ENCODE measurements at places on chromosomes 5 and 9.

GRCh38 chr5:620152-620551, 8.0 kb downstream of the CEP72 start:
- no peak for DNase-seq

DNA sequence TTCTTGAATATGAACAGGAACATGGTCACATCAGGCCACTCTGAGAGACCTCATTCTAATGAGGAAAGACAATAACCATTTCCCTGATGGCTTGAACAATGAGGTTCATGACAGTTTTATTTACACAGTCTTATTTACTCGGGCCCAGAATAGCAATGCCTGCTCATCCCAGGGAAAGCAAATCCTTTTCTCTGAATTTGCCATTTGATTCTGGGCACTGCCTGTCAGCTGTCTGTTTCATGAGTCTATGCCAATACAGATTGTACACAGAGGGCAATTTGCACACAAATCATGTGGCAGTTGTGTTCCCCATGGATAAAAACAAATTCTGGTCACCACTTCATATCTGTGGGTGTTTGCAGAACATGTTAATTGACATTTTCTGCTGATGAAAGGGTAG, 492.5 kb downstream of the ACTL7B start:
- no peak for DNase-seq

GRCh38 chr9:69054989-69055388, 19.4 kb downstream of the FXN start:
- DNase-seq = no peak

DNA sequence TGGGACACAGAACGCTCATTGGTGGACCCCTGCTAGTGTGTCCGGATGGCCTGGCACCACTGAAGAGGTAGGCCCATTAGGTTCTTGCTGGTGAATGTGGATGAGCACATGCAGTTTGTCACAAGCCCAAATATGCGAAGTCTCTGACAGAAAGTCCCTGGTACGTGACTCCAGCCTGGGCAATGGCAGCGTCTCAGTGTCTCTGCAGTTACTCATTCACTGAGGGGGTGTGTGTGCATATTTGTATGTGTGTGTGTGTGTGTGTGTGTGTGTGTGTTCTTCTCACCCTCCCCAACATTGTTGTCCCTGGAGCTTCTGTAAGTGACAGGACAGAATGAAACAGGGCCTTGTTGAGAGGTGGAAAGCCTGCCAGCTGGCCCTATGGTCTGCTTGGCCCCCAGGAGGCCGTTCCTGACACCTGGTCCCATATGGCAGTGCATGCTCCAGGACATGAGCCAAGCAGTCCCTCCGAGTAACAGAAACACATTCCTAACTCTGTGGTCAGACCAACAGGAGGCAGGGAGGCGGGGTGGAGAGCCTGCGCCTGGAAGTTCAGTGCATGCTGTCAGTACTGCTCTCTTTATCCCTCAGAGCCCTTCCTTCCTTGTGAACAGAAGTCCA, 169.9 kb downstream of the SLC28A3 start:
- peak; percentile 96 for DNase-seq

DNA sequence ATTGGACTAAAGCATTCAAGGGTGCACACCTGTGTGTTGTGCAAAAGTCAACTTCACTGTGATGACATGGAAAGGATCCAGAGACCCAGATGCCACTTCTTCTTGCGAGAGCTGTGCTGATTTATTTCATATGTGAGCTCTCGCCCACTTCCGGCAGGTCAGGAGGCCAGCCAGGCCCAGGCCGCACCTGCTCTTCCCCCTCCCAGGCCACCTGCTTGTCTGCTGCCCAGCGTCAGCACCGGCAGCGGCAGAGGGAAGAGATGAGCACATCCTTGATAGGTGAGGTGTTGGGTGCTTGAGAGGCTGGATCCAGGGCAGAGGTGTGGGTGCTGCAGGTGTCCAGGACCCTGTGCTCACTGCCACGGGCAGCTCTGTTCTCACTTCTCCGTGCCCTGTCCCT, 242.9 kb downstream of the FANCC start:
- DNase-seq = no peak

GRCh38 chr5:128436749-128437188, 101.3 kb downstream of the FBN2 start:
- peak; percentile 96 for DNase-seq

- no peak for DNase-seq
Measured at GRCh38 chr5:86175224-86175623, 442.5 kb upstream of the COX7C start.

- no peak for DNase-seq
Measured at GRCh38 chr9:6708732-6709131, 49.0 kb upstream of the KDM4C start.

DNA sequence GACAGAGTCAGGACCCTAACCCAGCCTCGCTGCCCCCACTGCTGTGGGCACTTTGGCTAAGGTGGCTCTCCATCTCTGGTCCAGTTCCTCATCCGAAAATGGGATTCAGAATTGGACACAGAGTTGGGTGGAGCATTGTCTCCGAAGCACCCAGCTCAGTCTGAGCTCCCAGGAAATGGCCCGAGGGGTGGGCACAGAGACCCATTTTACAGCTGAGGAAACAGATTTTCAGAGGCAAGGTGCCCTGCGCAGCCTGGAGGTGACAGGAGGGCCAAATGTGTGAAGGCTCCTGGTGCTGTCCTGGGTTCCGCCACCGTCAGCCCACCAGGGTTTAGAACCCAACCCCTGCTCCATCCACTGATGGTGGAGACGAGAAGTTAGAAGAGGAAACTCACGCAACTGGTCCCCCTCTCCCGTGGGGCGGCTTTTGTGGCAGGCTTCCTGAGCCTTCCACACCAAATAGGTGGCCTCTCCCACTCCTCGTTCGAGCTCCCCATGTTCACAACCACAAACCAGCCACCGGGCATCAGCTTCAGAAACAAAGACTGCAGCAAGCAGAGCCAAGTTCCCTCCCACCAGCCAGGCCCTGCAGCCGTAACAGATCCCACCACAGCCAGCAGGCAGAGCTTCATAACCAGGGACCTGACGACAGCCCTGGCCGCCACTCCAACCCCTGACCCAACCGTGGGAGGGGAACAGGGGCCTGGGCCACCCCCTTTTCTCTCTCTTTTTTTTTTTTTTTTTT, 90.9 kb upstream of the LMX1B start:
- DNase-seq = no peak

DNA sequence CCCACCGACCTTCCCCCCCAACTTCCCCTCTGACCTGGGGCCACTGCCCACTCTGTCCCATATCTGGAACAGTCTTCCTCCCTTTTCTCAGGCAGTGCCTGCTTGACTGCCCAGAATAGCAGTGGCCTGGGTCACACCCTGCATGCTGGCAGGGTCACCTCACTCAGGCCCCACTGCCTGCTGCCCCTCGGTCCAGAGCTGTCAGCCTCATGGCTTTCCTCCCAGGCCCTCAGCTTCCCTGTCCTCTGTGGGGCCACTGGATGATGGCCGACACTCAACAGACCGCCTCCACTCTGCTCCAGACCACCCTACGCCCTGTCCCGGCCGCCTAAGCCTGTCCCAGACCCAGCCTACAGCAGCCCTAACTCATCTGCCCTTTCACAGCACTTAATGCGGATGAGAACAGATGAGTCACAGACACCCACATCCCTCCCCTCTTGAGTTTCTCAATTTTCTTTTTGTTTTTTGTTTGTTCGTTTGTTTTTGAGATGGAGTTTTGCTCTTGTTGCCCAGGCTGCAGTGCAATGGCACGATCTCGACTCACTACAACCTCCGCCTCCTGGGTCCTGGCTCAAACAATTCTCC, 5.9 kb downstream of the PNPLA7 start:
- peak; percentile 39 for DNase-seq

DNA sequence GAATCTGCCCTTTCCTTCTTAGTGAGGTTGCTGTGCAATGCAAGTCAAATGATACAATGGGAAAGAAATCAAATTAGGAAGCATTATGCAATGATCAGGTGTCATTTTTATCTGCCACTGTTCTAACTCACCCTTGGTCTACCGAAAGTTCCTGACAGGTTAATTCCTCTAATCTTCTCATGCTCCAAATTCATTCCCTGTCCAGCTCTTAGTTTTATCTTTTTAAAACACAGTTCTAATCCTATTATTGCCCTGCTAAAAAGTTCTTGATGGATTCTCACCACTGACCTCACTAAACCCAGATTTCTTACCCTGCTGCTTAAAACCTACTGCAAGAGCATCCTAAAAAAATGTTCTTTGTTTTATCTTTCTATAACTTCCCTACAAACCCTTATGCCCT, 1000.9 kb downstream of the CDH18 start:
- DNase-seq = no peak

DNA sequence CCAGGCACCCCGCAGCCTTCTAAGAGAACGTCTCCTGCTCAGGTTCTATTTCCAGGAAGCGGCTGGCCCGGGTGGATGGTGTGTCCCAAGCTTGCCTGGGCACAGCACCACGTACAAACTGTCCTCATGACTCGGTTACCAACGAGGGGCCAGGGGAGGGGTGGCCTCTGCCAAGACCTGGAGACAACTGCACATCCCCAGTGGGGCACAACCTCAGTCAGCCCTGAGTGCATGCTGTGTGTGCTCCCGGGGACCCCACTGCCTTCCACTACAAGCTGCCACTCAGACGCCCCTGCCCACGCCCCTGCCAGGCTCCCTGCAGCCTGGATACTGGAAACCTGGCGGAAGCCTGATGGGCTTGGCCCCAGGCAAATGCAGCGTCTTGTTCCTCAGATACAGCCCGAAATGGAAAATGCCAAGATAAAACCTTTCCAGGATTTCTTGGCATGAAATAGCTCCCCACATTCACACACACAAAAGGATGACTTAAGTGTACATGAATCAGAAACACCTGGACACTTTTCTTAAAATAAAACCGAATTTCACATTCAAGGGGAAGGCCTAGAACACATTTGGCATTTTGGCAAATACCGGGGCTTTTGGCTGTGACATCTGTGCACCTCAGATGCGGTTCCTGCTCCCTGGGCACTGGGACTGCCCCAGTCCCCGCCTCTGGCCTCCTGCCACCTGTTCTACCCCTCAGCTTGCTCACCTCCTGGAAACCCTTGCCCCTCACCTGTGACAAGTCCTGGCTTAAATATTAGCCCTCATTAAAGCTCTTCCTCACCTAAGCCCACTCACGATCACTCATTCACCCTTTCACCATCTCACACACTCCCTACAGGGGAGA, 62.5 kb downstream of the COL23A1 start:
- no peak for DNase-seq

- peak; percentile 58 for DNase-seq
Measured at GRCh38 chr5:69213513-69214215, 21.0 kb upstream of the CDK7 start.

DNA sequence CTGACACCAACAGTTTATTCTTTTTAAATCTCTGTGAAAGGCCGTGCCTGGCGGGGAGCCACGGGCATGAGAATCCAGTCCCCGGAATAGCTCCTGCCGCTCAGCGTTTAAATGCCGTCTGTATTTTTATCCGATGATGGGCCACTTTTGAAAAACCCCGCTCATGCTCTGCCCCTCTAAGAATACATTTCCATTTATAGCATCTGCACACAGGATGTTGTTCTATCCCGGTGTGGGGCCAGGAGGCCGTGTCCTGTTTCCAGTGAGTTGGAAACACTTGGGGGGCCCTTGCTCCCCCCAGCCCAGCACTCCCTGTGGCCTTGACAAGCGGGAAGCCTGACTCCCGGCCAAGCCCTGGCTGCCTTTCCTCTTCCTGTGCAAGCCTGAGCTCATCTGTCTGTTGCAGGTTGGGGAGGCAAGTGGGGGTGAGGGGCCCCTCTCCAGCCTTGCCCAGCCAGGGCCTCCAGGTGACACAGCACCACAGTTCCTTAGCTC, 39.0 kb downstream of the ERGIC1 start:
- peak; percentile 68 for DNase-seq

DNA sequence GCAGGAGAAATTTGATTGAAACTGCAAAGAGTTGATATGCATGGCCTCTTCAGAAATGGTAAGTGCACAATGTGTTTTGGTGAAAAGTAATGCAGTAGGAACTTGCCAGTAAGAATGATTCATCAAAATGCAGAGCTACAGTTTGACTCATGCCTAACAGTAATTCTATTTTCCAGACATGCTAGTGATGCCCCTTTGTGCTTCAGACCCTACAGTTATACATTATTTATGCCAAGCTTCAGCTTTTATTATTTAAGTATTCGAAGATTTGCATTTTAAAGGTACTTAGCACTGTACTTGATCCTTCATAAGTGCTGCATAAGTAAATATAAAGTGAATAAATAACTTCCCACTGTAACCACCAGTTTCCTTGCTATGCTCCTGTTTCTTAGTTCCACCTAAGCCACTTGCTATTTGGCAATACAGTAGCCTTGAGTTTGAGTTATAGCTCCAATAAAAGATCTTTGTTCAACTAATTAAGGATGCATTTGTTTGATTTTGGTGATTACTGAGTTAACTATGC, 3.6 kb upstream of the SPATA31E1 start:
- DNase-seq = peak; percentile 37

GRCh38 chr5:152181461-152181860, 223.6 kb downstream of the NMUR2 start:
- no peak for DNase-seq
